Transverse colon (tissue), 4 donors: ENCODE measurements at places on chromosomes 16 and 17. TPM values are rescaled to one million over a fixed set of nuclear protein-coding genes. Genes with fewer than 3 reads are reported as not detected.

Gene DNAAF8
- total RNA-seq, result 0.60 TPM

Gene ANKS4B
- total RNA-seq, result 27.7 TPM

Gene FNDC8
- total RNA-seq, result not detected

Gene ARL17A
- total RNA-seq, result 10.8 TPM

Gene HOXB7
- total RNA-seq, result not detected

- DNase-seq, result no peak
Observed at GRCh38 chr17:69959283-69959682, 115.7 kb upstream of the KCNJ16 start.

DNA sequence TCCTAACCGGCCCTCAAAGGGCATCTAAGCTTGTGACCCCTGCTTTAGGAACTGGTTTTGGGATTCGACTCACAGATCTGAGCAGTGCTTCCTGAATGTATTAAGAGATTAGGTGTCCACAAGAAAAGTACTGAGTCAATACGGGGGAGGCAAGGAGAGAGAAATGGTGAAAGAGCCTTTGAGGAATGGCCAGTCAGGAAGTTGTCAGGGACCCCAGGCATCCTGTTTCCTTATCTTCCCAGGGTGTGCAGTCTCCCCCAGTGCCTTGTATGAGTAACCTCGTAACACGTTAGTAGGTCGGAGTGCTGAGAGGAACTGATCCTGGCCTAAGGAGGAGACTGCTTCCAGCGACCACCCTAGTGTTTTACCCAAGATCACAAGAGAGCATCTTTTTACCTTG is 16.4 kb upstream of the TMED6 start:
- DNase-seq, result no peak

DNA sequence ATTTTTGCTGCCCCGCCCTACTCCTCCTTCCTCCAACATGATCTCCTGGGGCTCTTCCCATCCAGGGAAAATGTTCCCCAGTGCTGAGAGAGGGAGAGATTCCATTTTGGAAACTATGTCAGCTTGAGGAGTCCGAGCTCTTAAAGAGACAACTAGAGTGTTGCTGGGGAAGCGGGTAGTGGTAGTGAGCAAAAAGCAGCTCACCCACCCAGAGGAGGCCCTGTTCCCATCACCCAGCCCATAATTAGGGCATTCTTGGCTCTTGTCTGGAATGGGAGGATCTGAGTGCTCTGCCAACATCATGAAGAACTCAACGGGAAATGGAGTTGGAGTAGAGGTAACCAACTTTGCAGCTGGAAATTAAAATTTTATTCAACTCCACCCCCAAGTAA is 9.1 kb upstream of the MSL1 start:
- no peak for DNase-seq

GRCh38 chr17:57017625-57018024 is 39.7 kb downstream of the SCPEP1 start:
- no peak for DNase-seq

- no peak for DNase-seq
Observed at GRCh38 chr16:20613481-20614185, 37.5 kb upstream of the ACSM2B start.

DNA sequence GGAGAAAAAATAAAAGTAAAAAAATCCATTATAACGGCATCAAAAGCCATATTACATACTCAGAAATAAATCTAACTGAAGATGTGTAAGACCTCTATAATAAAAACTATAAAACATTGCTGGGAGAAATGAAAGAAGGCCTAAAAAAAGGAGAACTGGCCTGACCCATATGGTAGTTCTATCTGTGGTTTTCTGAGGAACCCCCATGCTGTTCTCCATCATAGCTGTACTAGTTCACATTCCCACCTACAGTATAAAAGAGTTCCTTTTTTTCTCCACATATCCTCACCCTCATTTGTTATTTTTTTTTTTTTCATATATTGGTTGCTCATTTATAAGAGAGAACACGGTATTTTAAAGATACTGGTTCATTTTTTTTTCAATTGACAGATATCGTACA is 191.8 kb downstream of the STX8 start:
- DNase-seq, result no peak

DNA sequence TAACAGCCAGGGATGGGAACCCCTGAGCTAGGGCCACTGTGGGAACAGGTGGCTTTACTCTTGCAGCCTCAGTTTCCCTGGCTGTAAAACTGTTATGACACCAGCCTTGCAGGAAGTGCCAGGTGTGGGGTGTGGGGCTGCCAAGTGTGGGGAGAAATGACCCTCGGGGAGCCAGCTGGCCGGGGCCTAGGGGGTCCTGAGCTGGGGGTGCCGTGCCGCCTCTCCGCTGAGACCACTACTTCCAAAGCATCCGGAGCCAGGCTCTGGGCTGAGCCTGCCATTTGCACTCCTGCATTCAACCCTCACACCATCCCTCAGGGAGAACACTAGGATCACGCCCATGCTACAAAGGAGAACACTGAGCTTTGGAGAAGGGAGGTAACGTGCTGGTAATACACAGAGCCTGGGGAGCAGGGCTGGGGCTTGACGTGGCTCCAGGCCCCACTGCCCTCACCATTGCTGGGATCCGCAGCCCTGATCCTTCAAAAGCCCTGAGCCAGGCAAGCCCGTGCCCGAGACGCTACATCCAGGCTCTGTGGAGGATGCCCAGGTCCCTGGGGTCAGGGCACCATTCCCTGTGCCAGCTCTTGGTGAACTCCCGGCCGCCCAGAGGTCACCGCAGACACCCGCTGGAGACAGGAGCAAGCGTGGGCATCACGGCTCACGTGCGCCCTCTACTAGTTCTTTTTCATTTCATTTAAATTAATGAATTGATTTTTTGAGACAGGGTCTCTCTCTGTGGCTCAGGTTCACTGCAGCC is 28.8 kb upstream of the GINS2 start:
- peak; percentile 72 for DNase-seq

DNA sequence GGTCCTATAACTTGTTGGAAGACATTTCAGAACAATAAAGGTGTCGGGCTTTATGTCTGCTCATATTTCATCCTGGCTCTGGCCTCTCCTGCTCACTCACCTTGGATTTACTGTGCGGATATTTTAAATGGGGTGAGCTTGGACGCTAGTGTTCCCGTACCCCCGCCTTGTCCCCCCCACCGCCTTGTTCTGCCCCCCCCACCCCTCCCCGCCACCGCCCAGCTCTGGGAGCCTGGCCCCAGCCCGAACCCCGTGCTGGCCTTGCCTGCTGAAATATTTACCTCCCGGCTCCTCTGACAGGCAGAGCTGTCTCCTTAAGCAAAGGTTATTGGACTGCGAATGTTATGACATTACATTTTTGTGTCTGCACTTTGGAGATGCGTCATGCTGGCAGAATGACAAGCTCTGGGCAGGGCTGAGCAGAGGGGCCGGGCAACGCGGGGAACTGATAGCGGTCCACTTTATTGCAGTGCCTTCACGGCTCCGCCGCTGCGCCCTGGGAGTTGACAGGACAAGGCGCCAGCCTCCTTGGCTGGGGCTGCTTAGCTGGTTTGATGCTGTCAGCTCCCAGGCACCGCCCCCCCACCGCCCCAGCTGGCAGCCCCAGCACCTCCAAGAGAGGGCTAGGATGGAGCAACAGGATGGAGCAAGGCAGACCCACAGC is 222.5 kb upstream of the GSE1 start:
- DNase-seq, result peak; percentile 89

- no peak for DNase-seq
Observed at GRCh38 chr17:58121925-58122324, 26.3 kb upstream of the OR4D1 start.

DNA sequence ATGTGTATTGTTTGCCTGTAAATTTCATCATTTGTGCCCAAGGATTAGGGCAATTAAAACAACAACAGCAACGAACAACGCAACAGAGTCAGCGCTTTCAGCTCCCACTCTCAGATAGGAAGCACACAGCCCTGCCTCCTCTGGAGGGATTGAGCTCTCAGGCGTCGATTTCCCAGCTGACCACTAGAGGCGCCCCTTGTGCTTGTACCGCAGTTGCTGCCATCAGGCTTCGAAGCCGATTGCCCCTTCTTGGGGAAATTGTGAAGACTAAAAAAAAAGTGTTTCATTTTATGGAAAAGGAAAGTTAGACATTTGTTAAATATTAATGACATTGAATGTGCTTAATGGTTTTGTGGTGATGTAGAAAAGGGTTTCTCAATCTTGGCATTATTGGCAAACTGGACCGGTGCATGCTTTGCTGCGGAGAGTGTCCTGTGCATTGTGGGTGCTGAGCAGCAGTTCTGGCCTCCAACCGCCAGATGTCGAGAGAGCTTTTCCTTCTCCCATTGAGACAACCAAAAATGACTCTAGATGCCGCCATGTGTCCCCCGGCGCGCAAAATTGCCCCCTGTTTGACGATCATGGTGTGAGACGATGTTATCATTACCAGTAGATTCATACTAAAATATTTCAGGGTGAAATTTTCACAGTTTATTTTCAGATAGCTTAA is 650.4 kb upstream of the RBFOX1 start:
- peak; percentile 26 for DNase-seq

DNA sequence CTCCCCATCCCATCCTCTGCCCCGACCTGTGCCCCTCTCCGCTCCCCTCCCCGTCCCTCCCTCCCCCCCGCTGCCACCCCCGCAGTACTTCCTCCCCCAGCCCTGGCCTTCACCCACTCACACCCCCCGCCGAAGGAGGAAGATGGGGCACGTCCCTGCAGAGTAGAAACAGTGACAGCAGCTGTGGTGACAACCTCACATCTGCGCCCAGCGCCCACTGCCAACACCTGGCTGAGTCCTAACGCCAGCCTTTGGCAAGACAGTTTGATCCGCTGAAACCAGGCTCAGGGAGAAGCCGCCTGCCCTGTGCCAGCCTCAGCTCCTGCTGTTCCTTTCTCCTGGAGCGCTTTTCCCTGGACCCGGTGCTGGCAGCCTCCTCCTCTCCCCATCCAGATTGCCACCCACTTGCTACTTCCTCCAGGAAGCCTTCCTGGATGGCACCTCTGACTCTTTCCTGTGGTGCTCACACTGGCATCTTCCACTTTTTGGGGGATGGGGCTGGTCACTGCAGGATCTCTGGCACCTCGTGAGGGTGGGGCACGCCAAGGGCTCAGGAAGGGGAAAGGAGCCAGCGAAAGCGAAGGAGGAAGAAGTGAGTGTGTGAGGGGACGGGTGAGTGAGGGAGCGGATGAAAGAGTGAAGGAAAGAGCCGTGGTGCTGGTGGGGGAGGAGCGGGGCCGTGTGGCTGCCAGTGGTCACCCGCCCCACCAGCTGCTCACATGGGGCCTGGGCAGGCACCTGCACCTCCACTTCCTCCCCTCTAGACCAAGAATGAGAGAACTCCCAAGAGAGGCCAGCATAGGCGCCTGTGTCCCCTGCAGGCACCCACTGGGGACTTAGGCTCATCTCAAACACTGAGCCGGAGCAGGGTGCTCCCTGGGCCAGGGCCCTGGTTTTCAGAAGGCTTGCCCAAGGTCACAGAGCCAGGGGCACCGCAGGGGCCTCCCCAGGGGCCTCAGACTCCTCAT is 27.0 kb downstream of the ZFPM1 start:
- DNase-seq, result peak; percentile 60
